ENCODE measurements at places on chromosomes 1 and 21.

DNA sequence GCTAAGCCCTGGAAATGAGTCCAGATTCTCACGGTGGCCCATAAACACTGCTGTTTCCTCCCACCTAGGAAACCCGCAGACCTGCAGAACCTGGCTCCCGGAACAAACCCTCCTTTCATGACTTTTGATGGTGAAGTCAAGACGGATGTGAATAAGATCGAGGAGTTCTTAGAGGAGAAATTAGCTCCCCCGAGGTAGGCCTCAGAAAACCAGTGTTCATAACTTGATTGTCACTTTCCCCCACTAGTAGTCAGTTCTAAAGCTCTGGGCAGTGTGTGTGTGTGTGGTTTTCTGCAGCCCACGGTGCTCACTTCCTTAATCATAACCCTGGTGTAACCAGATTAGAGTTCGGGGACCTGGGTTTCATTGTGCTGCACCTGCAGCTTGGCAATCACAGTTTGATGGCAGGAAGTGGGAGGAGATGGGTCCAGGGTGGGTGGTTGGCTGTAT, 39.1 kb downstream of the CLIC6 start:
- no peak for DNase-seq

- DNase-seq, result peak; percentile 55
Observed at GRCh38 chr1:184298440-184299405, 88.1 kb upstream of the C1orf21 start.

- no peak for DNase-seq
Observed at GRCh38 chr21:17462276-17462981, 50.4 kb upstream of the CXADR start.

- no peak for DNase-seq
Observed at GRCh38 chr1:161816201-161816600, 50.1 kb downstream of the ATF6 start.

DNA sequence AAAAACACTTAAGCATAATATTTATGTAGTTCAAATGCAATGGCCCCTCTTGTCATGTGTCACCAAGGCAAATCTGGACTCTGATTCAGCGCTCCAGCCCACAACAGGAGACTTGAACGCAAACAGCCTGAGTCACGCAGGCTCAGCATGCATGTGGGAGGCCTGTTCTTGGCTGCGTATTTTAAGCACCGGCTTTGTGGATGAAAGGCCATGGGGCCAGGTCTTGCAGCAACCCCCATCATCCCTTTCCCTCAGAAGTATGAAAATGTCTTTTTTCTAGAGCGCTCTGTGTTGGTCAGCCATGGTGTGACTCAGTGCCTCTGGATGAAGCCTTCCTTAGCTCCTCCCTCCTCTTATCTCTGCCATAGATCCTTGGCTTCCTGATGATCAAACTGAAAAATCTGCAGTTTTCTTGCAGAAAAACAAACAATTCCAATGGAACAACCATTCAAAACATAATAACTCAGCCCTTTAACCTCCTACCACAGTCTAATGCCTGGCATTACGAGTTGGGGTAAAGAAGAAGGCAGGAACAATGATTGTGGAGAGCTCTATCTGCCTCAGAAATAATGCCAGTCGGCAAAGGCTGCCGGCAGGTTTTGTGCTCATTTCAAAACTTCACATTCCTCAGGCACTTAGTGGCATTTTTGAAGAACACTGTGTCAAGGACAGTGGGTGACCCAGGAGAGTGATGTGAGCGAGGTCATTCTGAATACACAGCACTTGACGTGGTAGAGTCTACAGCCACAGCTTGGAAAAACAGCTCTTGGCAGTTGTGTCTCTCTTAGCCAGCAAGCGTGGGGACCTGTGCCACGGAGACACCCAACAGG, 167.5 kb downstream of the CLIC6 start:
- peak; percentile 85 for DNase-seq

- no peak for DNase-seq
Observed at GRCh38 chr1:101452825-101453224, 216.0 kb downstream of the S1PR1 start.

- no peak for DNase-seq
Observed at GRCh38 chr1:42263019-42263418, 72.0 kb downstream of the FOXJ3 start.

Data from islet precursor cell (in vitro differentiated cells).